ENCODE measurements at places on chromosomes 7 and 10.

DNA sequence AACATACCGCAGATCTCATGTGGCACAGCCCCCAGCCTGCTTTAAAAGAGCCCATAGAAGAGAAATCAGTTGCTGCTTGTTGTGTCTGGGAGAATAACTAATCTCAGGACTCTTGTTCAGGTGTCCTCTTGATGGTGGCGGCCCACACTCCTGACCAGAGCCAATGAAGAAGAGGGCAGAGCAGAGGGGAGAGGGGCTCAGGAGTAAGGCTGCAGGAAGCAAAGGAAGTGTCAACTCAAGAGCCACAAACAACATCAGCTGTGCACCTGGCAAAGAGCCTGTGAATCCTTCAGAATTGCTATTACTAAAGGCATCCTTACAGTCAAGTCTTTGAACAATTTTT, 59.8 kb upstream of the PTN start:
- no peak for DNase-seq

DNA sequence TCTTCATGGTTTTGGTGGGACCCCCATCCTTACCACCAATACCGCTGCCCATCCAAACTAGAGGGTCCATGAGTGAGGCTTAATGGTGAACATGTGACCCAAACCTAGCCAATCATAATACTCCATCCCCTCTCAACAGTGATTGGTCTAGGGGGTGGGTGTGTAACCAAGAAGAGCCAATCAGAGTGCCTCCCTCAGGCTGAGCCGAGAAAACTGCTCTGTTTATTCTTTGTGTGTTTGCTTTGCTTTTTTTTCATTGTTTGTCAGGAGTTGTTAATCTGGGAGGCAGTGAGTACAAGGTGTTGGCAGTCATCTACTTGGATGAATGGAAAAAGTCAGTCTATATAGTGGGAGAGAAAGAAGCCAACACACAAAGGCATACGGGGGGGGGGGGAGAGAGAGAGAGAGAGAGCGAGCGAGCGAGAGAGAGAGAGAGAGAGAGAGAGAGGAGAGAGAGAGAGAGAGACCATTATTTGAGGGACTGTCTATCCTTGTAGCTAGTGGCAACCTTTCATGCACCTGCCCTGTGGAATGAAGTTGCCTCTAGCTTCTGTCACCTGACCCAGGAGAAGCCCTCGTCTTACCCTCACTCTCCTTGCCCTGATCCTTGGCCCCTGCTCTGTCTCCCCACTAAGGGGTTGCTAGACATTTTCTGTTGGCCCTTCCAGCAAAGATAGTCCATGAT, 441.7 kb downstream of the TYW1 start:
- no peak for DNase-seq

- no peak for DNase-seq
These were observed 42.4 kb downstream of the PRPF18 start for GRCh38 chr10:13629116-13629515.

- no peak for DNase-seq
These were observed 26.9 kb upstream of the BPGM start for GRCh38 chr7:134619627-134620331.

- no peak for DNase-seq
These were observed 142.4 kb upstream of the LYZL1 start for GRCh38 chr10:29146311-29147100.

- no peak for DNase-seq
These were observed 449.0 kb downstream of the ETV1 start for GRCh38 chr7:13540429-13540828.

- no peak for DNase-seq
These were observed 98.7 kb downstream of the RNF216 start for GRCh38 chr7:5682551-5683279.

GRCh38 chr7:65925040-65925439, 52.2 kb downstream of the VKORC1L1 start:
- no peak for DNase-seq

GRCh38 chr10:80477813-80478212, 23.7 kb downstream of the TSPAN14 start:
- no peak for DNase-seq

- DNase-seq, result no peak
These were observed 5.1 kb downstream of the ERV3-1 start for GRCh38 chr7:65001291-65001814.

- peak; percentile 89 for DNase-seq
These were observed at the start of gene ZNF746 for GRCh38 chr7:149497467-149498261. TSS of gene ZNF746 (minus strand) at chr7:149497809. CDS start at chr7:149497536, 273 bp downstream.

All from Calu3 (cell line).